NCI-H1105 treated with DMSO at 0.1 percent for 48 hours (cell line): ENCODE measurements at places on chromosomes 13 and 19.
A peak's percentile ranks its signal among the peaks of the same experiment; 100 is the strongest.

DNA sequence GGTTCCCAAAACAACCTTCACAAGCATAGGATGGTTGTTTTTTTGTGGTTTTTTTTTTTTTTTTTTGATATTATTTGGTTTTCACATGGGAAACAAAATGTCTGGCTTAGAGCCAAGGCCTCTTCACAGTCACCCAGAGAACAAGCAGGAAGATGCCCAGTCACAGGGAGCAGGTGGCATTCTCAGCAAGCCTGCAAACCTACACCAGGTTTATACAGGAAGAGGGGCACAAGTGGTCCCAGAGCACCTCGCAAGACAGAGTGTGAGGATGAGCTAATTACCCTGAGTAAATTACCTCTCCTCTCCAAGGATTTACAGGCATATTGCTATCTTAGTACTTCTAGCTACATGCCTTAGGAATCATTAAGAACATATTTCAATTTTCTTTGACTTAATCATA lies 1375.6 kb downstream of the EFNB2 start:
- peak; percentile 89 for DNase-seq

DNA sequence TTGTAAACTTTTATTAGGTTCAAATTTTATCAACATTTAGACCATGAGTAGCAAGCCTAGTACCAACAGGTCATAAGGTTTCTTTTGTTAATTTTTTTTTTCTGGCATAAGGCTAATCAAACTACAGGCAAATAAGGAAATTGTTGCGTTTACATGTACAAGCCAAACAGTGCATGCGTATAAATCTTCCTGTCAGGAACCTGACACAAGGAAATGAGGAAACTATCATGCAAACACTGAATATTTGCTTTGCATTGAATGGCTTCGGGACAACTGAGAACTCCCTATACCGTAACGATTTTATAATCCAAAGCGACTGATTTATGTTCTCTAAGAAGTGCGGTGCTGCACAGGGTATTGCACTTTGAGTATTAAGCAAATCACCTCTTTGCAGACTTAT lies 133.0 kb upstream of the TRPC4 start:
- DNase-seq = no peak

GRCh38 chr13:95117092-95117491 lies 184.2 kb downstream of the ABCC4 start:
- DNase-seq = no peak

DNA sequence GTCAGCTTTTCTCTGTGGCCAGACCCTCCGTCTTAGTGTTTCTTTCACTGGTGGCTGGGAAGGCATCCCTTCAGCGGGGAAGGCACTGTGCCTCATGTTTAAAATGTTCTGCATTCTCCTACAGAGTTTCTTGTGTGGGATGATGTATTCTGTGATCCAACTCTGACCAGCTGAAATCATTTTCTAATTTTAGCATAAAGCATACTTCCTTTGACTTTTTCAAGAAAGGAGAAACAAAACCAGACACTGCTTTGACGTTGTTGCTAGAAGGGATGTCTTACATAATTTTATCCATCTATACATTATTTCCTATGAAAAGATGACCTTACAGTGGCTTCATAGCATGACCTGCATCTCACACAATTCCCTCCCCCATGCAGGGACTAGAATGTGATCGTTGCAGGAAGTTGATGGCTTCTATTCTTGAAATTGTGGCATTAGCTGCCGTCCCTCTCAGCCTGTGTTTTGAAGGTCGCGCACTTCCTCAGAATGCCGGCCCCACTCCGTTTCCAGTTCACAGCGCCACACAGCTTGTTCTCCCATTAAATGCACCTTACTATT lies 38.6 kb upstream of the TEX29 start:
- no peak for DNase-seq

DNA sequence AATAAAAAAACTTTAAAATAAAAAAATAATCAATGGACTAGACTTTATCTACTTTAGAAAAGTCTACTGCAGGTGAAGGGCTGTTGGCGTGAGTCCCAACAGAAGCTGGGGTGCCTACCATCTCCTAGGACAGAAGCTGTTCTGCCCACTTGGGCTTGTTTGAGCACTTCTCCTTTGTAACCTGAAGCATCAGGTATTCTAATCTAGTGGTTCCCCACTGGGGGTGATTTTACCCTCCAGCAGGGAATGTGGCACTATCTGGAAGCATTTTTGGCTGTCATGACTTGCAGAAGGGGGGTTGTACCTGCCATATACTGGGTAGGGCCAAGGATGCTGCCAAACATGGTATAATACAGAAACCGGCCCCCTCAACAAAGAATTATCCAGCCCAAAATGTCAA lies 16.2 kb upstream of the DOCK9 start:
- DNase-seq = peak; percentile 8

DNA sequence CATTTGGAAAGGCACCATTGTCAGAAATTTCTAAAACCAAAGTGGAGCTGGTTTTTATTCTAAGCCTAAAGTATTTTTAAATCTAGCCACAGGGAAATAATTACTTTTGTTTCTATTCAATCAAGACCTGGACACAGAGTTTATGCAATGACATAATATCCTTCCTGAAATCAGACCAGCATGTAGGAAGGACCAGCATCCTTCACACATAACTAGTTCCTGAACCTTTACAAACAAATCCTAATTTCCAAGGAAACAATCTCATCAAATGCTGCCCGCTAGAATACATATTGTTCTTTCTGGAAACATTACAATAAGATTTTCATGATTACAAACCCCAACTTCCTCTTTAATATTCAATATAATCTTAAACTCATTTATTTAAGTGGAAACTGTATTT lies 1.5 kb downstream of the STARD13 start:
- DNase-seq = no peak

DNA sequence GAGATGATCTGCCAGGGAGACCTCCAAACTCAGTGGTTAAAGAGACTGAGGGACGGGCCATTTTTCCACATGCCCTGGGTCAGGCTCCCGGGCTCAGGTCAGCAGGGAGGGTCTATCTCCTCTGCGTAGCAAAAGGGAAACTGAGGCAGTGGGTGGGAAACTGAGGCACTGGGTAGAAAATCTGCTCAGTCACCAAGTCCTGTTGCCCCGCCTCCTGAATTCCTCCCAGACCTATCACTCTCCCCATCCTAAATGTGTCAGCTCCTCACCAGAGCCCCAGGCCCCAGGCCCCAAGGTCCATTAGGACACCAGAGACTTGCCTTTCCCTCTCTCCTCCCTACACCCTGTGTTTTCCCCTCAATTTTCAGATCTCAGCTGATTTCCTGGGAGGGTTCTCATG lies 2.4 kb downstream of the CD320 start:
- DNase-seq = no peak

GRCh38 chr19:51796195-51796679 lies 1.3 kb downstream of the FPR3 start:
- no peak for DNase-seq

- DNase-seq = no peak
Measured at GRCh38 chr19:40667602-40668001, 22.8 kb downstream of the NUMBL start.

DNA sequence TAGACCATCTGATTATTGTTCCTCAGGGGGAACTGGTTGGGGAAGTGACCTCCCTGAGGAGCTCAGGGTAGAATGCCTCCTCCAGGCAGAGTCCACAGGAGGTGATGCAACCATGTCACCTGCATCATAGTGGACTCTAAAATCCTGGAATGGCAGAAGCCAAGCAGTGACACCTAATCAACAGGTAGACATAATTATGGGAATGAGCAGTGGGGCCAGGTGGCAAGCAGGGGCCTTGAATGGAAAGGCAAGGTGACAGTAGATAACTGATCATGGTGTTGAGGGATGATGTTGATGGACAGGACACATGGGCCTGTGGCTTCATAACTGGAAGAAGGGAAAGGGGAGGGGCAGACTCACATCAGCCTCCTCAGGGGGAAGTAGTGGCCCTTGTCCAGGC lies 27.3 kb upstream of the IRS2 start:
- DNase-seq = no peak

- DNase-seq = no peak
Measured at GRCh38 chr19:48290401-48290770, 20.5 kb downstream of the ZNF114 start.

DNA sequence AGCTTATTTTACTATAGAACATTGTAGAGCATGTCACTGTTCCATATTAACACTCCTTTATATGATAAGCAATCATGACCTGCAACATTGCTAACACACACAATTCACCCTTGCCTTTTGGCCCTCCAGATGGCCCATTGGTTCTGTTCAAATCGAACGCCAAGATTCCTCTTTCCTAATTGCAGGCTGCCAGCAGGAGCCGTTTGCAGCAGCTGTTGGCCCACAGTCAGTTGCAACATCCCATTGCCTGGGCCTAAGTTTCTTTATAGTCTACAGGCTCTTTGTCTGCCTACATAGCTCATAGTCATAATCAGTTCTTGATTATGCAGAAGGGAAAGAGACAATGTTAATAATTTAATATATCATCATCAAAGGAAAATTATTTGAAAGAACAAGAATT lies 37.6 kb downstream of the KCTD12 start:
- no peak for DNase-seq

GRCh38 chr19:13840305-13841085 lies 36.4 kb upstream of the NANOS3 start:
- no peak for DNase-seq

DNA sequence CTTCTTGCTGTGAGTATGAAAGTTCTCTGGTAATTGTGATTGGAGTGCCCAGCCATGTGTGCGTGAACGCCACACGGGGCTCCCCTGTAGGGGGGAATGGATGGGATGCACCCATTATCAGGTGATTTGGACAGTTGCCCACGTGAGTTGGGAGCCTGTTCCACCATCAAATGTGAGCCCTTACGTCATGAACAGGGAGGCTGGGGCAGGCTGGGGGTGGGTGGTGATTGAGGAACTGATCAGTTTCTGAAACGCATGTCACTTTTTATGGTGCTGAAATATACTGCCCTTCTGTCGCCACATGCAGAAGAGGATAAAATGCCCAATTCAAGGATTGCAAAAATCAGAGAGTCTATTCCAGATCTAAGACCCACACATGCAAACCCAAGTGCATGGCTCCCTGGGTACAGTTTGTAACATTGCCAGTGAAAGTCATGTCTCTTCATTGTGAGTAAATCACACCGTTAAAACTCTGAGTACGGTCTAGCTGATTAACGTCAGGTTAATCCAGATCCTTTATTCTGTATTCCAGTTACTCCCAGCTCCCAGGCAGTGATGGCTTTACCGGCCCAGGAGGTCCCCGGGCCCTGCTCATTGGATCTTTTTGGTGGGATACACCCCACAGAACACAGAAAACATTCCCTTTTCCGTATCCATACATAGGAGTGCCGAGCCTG lies 90.2 kb downstream of the RAB20 start:
- DNase-seq = no peak

- no peak for DNase-seq
Measured at GRCh38 chr13:112249644-112250610, 126.2 kb upstream of the SPACA7 start.

DNA sequence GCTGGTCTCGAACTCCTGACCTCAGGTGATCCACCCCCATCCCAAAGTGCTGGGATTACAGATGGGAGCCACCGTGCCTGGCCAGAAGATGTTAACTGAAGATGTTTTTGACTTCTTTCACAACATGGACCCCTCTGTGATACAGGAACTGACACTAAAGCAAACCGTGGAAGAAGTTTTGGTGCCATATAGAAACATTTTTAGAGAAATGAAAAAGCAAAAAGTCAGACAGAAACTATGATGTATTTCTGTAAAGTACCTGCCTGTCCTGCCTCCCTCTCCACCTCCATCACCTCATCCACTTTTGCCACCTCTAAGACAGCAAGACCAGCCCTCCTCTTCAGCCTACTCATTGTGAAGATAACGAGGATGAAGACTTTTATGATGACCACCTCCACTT lies 11.3 kb downstream of the FBXO27 start:
- DNase-seq = no peak

DNA sequence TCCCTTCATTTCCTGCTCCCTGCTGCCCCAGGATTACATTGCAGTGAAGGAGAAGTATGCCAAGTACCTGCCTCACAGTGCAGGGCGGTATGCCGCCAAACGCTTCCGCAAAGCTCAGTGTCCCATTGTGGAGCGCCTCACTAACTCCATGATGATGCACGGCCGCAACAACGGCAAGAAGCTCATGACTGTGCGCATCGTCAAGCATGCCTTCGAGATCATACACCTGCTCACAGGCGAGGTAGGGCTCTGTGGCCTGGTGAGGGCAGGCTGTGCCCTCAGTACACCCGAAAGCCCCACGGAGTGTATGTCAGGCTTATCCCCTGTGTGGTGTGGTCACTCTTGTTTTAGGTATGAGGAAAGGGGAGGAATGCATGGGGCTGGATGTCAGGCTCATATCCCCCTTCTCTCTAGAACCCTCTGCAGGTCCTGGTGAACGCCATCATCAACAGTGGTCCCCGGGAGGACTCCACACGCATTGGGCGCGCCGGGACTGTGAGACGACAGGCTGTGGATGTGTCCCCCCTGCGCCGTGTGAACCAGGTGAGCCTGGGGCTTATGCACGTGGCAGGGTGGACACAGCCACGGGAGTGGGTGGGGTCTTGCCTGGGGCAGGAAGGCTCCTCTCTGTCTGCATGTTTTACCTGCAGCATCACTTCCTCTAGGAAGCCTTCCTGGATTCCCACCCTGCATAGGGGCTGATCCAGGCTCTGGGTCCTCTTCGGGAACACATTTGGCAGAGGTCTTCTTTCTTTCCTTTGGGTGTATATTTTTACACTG lies 2.3 kb upstream of the RNF225 start:
- no peak for DNase-seq

DNA sequence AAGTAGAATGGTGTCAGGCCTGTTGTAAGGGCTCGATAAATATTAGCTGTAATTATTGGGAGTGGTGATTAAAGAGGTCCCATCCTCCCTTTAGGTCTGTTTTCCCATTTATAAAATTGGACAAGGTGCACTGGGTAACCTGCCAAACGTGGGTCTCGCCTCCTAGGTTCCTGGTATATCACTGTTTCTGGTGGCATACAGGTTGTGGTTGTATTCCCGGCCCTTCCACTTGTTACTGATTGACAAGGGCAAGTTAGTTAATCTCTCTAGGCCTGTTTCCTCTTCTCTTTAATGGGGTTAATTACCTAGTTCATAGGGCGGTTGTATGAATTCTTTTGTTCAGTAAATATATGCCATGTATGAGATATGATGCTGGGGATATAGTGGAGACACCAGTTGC lies 1.5 kb downstream of the PPP2R1A start:
- DNase-seq = no peak

GRCh38 chr19:8363803-8364771 lies at the start of gene ANGPTL4:
ANGPTL4 (plus strand) TSS chr19:8364155; CDS start chr19:8364322, 167 bp downstream.
- no peak for DNase-seq

GRCh38 chr13:70571221-70571620 lies 463.0 kb upstream of the KLHL1 start:
- no peak for DNase-seq

DNA sequence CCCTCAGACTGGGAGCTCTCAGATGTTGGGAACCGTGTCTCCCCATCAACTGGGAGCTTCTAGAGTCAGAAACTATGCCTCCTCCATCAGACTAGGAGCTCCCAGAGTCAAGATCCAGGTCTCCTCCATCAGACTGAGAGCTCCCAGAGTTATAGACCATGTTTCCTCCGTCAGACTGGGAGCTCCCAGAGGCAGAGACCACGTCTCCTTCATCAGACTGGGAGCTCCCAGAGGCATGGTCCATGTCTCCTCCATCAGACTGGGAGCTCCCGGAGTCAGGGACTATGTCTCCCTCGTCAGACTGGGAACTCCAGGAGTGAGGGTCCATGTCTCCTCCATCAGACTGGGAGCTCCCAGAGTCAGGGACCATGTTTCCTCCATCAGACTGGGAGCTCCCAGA lies 10.0 kb downstream of the CEACAM16 start:
- DNase-seq = no peak

GRCh38 chr19:13181747-13182388 lies 31.7 kb downstream of the IER2 start:
- DNase-seq = no peak

- DNase-seq = peak; percentile 88
Measured at GRCh38 chr13:71801781-71802180, 65.2 kb downstream of the DACH1 start.

- no peak for DNase-seq
Measured at GRCh38 chr19:41616792-41617621, 9.9 kb downstream of the CEACAM4 start.
